ENCODE measurements at places on chromosomes 16 and 17. TPM values are rescaled to one million over a fixed set of nuclear protein-coding genes. Genes with fewer than 3 reads are reported as not detected.

SLC5A11 gene
- not detected for total RNA-seq

ZP2 gene
- not detected for total RNA-seq

SPHK1 gene
- 23.4 TPM for total RNA-seq

NDRG4 gene
- total RNA-seq, result 25.6 TPM

KRTAP4-4 gene
- total RNA-seq, result not detected

LUC7L3 gene
- total RNA-seq, result 25.9 TPM

TBC1D3C gene
- not detected for total RNA-seq
